Kidney (tissue), 22 donors: ENCODE measurements at places on chromosomes 5 and 9.

GRCh38 chr9:131410044-131410491, 16.2 kb downstream of the PRRC2B start:
- peaks cover 36% of the 10 kb centered on the region for H3K4me1 ChIP-seq
- no peak for DNase-seq
- no peaks in the 10 kb centered on the region for H3K27me3 ChIP-seq
- no peak overlapping the region for H3K4me3 ChIP-seq

GRCh38 chr9:113919871-113920270, 43.8 kb downstream of the ZNF618 start:
- peaks cover 7% of the 10 kb centered on the region for H3K4me1 ChIP-seq
- peak overlapping the region; percentile 43 for H3K27ac ChIP-seq
- no peaks in the 10 kb centered on the region for H3K27me3 ChIP-seq
- H3K36me3 ChIP-seq: no peaks in the 10 kb centered on the region
- no peak for DNase-seq

DNA sequence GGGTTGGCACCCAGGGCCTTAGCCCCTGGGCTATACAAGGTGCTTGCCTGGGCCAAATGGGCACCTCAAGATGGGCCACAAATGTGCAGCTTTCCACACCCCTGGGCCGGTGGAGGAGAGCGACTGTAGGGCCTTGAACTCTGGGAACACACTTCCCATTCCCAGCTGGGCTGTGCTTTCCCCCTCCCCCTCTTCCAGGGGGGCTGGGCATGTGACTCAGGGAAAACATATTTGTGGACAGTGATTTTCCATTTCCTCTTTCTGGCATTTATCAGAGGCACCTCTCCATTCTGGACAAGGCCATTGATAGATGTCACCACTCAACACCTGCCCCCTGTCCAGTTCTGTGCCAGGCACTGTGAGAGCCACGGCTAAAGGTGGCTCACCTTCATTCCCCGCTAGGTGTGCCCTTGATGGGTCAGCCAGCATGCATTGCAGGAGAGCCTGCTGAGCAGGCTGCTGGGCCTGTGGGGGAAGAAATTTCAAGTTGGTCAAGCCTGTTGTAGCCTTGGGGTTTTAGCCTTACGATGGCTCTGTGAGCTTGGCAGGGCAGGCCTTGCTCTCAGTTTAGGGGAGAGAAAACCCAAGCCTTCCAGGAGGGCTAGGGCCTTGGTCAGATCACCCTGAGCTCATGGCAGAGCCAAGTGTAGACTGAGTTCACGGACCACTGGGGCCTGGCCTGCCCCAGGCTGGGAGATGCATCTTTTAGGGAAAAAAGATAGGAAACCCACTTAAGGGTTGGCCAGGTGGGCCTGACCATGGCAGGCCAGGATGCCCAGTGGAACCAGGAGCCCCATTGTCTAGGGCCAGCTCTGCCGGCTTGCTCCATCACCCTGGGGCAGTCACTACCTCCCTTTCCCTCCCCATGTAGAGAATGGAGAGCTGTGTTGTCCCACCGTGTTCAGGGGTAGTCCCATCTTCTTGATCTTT, 113.9 kb downstream of the DAB2IP start:
- H3K27me3 ChIP-seq: no peaks in the 10 kb centered on the region
- peaks cover 5% of the 10 kb centered on the region for H3K36me3 ChIP-seq
- DNase-seq: peak; percentile 32
- H3K4me1 ChIP-seq: peaks cover 16% of the 10 kb centered on the region

- no peaks in the 10 kb centered on the region for H3K4me1 ChIP-seq
- no peaks in the 10 kb centered on the region for H3K36me3 ChIP-seq
- no peak overlapping the region for H3K27ac ChIP-seq
- no peak for DNase-seq
- H3K27me3 ChIP-seq: no peaks in the 10 kb centered on the region
- no peak overlapping the region for H3K4me3 ChIP-seq
These were observed 208.6 kb downstream of the CAAP1 start for GRCh38 chr9:26684029-26684428.

- no peak overlapping the region for H3K27ac ChIP-seq
- H3K36me3 ChIP-seq: no peaks in the 10 kb centered on the region
- H3K4me1 ChIP-seq: peaks cover 2% of the 10 kb centered on the region
- no peak overlapping the region for H3K4me3 ChIP-seq
- DNase-seq: no peak
- no peaks in the 10 kb centered on the region for H3K27me3 ChIP-seq
These were observed 32.5 kb upstream of the N4BP3 start for GRCh38 chr5:178080618-178081410.

GRCh38 chr9:37449862-37450632, 15.2 kb downstream of the ZBTB5 start:
- H3K27me3 ChIP-seq: no peaks in the 10 kb centered on the region
- no peaks in the 10 kb centered on the region for H3K4me1 ChIP-seq
- DNase-seq: no peak
- no peaks in the 10 kb centered on the region for H3K36me3 ChIP-seq

GRCh38 chr9:27595733-27596132, 22.5 kb upstream of the C9orf72 start:
- H3K27me3 ChIP-seq: no peaks in the 10 kb centered on the region
- H3K4me1 ChIP-seq: no peaks in the 10 kb centered on the region
- no peak for DNase-seq
- no peak overlapping the region for H3K4me3 ChIP-seq
- H3K36me3 ChIP-seq: no peaks in the 10 kb centered on the region
- H3K27ac ChIP-seq: no peak overlapping the region

DNA sequence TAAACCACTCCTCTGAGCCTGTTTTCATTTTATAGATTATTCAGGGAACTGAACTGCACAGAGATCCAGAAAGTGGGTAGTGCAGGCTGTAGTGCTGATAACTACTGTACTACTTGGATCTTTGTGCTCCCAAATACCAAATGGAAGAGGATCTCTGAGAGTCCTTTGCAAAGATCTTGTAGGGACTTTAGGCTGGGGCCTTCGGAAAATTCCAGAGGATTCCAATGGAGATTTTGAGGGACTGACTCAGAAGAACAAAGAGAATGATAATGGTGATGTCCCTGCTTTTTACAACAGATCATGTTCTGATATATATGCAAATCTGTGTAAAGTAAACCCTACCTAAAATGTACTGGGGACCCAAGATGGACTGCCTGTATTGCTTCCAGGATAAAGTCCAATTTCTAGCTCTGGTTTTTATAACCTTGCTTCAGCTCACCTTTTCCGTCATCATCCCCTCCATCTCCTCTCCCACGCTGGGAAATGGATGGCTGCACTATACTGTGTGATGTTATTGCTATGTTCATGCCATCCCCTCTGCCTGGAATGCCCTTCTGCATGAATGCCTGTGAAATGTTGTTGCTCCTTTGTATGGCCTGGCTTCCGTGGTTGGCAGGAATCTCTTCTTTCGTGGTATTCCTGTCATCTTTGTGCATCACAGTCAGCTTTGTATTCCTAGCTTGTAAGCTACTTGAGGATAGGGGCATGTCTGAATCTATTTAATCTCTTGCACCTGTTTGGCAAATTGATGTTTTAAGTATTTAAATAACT, 9.7 kb upstream of the PSMD5 start:
- no peak overlapping the region for H3K27ac ChIP-seq
- H3K4me3 ChIP-seq: no peak overlapping the region
- H3K36me3 ChIP-seq: peaks cover 2% of the 10 kb centered on the region
- H3K4me1 ChIP-seq: no peaks in the 10 kb centered on the region
- H3K27me3 ChIP-seq: no peaks in the 10 kb centered on the region

- no peaks in the 10 kb centered on the region for H3K36me3 ChIP-seq
- no peak overlapping the region for H3K27ac ChIP-seq
- no peaks in the 10 kb centered on the region for H3K27me3 ChIP-seq
- H3K4me1 ChIP-seq: peaks cover 63% of the 10 kb centered on the region
- no peak overlapping the region for H3K4me3 ChIP-seq
- no peak for DNase-seq
These were observed 22.6 kb downstream of the B4GALT1 start for GRCh38 chr9:33144551-33144950.

DNA sequence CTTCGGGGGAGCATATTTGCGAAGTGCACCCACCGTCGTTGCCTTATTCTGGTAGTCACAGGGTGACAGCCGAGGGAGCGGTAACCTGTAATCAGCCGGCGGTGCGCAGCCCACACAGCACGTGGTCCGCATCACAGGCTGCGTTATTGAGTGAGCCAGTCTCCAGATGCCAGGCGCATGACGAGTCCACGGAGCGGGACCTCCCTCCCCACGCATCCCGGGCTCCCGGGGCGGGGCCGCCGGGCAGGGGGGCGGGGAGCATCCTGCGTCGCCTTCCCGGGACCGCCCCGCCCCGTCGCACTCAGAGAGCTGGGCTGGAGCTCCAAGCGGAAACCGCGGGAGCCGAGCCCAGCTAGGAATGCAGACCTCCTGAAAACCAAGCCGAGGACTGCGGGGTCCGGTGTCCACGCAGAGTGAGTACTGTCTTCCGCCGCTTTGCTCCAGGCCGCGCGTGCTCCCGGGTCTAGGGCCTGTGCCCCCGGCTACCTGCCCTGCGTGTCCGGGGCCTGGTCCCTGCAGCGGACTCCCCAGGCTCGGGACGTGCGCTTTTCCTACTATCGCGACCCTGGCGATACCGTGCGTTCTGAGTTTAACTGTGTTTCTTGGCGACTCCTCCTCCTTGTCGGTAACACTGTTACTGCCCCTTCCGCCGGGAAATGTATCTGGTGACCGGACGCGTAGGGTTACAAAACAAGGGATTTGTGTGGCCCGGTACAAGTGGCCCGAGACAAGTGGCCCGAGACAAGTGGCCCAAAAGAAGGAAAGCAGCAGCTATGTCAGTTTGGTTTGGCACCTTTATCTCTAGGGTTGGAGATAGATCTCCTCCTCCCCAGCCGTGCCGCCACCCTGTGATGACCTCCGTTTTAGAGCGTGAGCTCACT, 40.6 kb downstream of the CAST start:
- peak overlapping the region; percentile 98 for H3K27ac ChIP-seq
- no peaks in the 10 kb centered on the region for H3K36me3 ChIP-seq
- H3K27me3 ChIP-seq: no peaks in the 10 kb centered on the region

- no peak overlapping the region for H3K27ac ChIP-seq
- H3K36me3 ChIP-seq: no peaks in the 10 kb centered on the region
- DNase-seq: no peak
- H3K4me1 ChIP-seq: no peaks in the 10 kb centered on the region
- no peak overlapping the region for H3K4me3 ChIP-seq
- H3K27me3 ChIP-seq: no peaks in the 10 kb centered on the region
These were observed 45.3 kb downstream of the SLC36A1 start for GRCh38 chr5:151492729-151493128.

- H3K4me1 ChIP-seq: no peaks in the 10 kb centered on the region
- H3K36me3 ChIP-seq: no peaks in the 10 kb centered on the region
These were observed 46.2 kb upstream of the FCN2 start for GRCh38 chr9:134834217-134834956.

DNA sequence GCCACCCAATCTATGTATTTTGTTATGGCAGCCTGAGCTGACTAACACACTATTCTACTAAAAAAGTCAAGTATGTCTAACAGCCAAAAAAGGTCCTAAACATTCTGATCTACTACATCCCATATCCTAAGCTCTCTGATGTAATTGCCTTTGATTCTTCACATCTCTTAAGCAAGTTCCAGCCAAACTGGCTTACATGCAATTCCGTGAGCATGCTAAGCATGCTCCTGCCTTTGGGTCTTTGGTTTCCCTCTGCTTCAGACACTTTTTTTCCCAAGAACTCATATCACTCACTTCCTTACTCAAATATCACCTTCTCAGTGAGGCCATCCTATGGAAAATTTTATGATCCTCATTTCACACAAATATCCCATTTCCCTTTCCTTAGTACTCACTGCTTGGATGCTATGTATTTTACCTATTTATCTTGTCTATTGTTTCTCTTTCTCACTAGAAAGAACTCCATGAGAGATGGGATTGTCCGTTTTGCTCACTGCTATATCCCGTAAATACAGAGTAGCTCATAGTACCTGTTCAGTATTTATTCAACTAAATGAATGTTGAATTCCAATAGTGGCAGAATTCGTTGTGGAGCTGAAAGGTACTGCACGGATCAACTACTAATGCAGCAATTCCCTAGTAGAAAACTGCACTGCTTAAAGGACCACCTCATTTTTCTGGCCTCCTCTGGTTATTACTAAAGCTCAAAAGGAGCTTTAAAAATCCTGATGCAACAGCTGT, 2.3 kb upstream of the SLC12A2 start:
- H3K27me3 ChIP-seq: no peaks in the 10 kb centered on the region
- DNase-seq: no peak
- H3K27ac ChIP-seq: no peak overlapping the region
- peaks cover 9% of the 10 kb centered on the region for H3K4me1 ChIP-seq
- H3K36me3 ChIP-seq: no peaks in the 10 kb centered on the region
- peak overlapping the region; percentile 85 for H3K4me3 ChIP-seq

- H3K4me1 ChIP-seq: peaks cover 5% of the 10 kb centered on the region
- no peak overlapping the region for H3K4me3 ChIP-seq
- H3K27ac ChIP-seq: no peak overlapping the region
- H3K27me3 ChIP-seq: no peaks in the 10 kb centered on the region
- no peak for DNase-seq
These were observed 11.3 kb upstream of the GRHPR start for GRCh38 chr9:37410969-37411785.

DNA sequence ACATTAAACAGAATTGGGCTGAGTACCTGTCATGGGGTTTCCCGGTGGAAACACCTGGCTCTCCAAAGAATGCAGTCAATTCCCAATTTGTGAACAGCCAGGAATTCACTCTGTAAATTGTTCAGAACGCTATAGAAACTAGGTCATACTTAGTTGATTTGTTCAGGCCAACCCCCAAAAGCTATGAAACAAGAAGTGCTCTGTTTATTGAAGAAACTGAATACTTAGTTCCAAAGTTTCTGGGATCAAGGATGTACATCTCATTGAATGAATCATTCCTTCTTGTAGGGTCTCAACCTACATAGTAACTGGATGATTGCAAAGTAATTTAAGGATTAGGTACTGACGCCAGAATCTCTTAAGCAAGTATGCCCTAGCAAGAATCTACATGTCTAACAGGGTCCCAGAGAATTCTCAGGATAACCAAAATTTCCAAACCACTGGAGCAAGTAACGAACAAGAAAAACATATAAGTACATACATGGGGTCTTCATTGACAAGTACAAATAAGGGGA, 659 bp upstream of the TUSC1 start:
- peak overlapping the region; percentile 70 for H3K4me3 ChIP-seq
- peak; percentile 47 for DNase-seq
- H3K36me3 ChIP-seq: no peaks in the 10 kb centered on the region
- no peaks in the 10 kb centered on the region for H3K4me1 ChIP-seq
- H3K27me3 ChIP-seq: no peaks in the 10 kb centered on the region

GRCh38 chr9:129628709-129629108, 2.7 kb downstream of the NTMT1 start:
- H3K36me3 ChIP-seq: no peaks in the 10 kb centered on the region
- H3K4me1 ChIP-seq: no peaks in the 10 kb centered on the region
- no peak overlapping the region for H3K27ac ChIP-seq
- no peak for DNase-seq

- H3K27me3 ChIP-seq: peaks cover 8% of the 10 kb centered on the region
- no peak overlapping the region for H3K27ac ChIP-seq
- DNase-seq: no peak
- H3K4me3 ChIP-seq: no peak overlapping the region
- no peaks in the 10 kb centered on the region for H3K36me3 ChIP-seq
These were observed 3.3 kb downstream of the SHISAL2B start for GRCh38 chr5:64693636-64694035.
